SW 1271 (cell line): ENCODE measurements at places on chromosomes 5 and 9.

DNA sequence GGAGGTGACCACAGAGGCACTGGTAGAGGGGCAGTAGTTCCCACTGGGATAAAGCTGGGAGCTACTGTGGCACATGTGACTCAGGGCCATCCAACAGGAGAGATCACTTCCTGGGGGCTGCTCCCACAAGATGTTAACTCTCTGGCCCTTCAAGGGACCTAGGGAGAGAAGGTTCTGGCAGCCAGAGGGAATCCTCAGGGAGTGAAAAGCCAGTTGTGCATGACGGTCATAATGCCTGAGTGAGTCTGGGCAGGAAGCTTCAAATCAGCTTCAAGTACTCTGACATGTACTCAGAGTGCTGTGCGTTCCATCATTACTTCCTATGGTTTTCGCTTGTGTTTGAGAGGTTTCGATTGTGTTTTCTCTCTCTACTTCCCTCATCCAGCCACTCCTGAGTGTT lies 388.5 kb downstream of the GABRG2 start:
- DNase-seq, result no peak

GRCh38 chr5:14608169-14608568 lies 26.6 kb downstream of the OTULINL start:
- no peak for DNase-seq

- no peak for DNase-seq
Measured at GRCh38 chr5:37875051-37875787, 35.4 kb upstream of the GDNF start.

GRCh38 chr5:83844449-83845068 lies 123.9 kb upstream of the HAPLN1 start:
- DNase-seq, result no peak

DNA sequence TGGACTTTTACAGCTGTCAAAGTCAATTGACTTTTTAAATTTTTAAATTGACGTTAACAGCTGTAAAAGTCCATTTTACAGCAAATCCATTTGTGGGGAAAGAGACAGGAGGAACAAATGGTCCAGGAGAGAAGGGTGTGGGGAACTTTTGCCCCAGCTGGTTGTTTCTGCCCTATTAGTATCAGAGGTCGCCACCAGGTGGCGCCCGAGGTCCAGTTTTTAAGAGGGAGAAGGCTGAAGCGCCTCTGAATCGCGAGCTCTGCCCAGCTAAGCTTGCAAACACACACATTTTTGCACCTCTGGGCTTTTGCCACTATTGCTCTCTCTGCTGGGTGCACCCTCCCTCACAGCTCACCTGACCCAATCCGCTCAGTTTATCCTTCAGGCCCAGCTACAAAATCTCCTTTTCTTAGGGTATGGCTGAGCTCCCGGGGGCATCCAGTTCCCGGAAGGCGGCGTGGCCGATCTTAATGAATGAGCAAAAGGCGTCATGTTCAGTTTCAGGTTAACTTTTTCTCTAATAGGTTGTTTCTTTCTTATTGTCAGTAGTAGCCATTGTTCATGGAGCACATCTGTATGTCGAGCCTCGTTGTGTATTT lies 6.3 kb upstream of the TTLL11 start:
- peak; percentile 38 for DNase-seq

- DNase-seq, result no peak
Measured at GRCh38 chr9:33106827-33107621, 30.6 kb upstream of the SMU1 start.

- no peak for DNase-seq
Measured at GRCh38 chr5:8478326-8478725, 609.4 kb downstream of the MTRR start.
